ENCODE measurements at places on chromosomes 5 and 9. TPM values are rescaled to one million over a fixed set of nuclear protein-coding genes. Genes with fewer than 3 reads are reported as not detected.

- no peak for DNase-seq
Observed at GRCh38 chr5:66367814-66368541, 223.9 kb downstream of the SREK1 start.

SLC22A5 gene
- 16.1 TPM for total RNA-seq

DNA sequence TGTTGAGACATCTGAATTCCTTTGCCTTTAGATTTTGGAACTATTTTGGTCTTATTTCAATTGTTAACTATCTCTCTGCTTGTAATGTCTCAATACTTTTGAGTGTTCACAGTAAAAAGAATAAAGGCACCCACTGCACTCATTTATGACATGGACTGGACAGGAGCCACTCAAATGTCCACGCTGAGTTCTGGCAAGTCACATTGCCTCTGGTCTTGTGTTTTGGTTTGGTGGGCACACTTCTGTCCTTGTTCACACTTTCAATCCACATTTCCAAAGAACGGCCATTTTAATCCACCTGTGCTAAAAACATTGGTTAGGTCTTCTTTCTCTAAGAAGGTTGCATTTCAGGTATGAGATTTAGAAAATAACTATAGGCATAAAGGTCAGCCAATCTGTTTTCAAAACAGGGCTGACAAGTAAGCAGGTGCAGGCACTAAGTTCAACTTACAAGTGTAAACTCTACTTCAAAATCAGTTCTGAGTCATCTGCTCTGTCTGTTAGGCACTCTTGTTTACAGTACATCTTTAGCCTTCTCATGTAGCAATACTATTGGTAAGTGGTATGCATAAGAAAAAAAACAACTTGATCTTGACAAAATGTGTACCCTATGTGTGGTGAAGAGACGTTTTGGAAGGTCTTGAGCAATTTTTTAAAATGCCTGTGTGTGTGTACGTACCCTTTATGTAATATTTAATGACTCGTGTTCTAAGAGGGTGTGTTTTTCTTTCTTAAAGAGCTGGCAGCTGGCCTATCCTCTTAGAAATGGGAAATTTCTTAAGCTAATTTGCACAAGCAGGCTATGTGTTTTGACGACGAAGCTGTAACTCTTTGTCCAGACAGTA is 31.5 kb upstream of the ZFAND5 start:
- peak; percentile 2 for DNase-seq

CFAP77 gene
- total RNA-seq = not detected

ACTBL2 gene
- not detected for total RNA-seq

PKD2L2 gene
- not detected for total RNA-seq

CDH9 gene
- not detected for total RNA-seq

DNA sequence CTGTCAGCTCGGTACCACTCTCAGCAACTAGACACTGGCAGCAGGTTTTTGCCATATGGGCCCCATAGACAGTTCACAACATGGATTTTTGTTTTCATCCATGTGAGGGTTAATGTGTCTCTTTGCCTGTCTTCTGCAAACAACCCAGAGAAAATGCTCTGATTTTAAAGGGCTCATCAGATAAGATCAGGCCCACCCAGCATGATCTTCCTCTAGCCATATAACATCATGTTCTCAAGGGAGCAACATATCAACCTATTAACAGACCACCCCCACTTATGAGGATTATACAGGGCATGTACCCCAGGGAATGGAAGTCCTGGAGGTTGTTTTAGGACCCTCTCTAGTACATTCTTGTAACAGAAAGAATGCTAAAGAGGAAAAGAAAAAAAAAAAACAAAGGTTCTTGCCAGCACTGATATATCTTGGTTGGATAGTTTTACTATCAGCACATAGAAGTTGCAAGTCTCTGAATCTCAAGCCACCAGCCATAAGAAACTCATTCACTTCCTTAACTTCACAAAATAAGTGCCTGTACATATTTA is 1015.1 kb downstream of the TLE4 start:
- no peak for DNase-seq

PCDHB6 gene
- total RNA-seq = not detected

All from NCI-H460 (cell line).